ENCODE measurements at places on chromosomes 2 and 18. TPM values are rescaled to one million over a fixed set of nuclear protein-coding genes. Genes with fewer than 3 reads are reported as not detected.
A peak's percentile ranks its signal among the peaks of the same experiment; 100 is the strongest.

- DNase-seq = no peak
Observed at GRCh38 chr2:134640494-134640893, 78.3 kb downstream of the TMEM163 start.

GRCh38 chr2:38713338-38713737 is 37.8 kb downstream of the SRSF7 start:
- DNase-seq = no peak

DNA sequence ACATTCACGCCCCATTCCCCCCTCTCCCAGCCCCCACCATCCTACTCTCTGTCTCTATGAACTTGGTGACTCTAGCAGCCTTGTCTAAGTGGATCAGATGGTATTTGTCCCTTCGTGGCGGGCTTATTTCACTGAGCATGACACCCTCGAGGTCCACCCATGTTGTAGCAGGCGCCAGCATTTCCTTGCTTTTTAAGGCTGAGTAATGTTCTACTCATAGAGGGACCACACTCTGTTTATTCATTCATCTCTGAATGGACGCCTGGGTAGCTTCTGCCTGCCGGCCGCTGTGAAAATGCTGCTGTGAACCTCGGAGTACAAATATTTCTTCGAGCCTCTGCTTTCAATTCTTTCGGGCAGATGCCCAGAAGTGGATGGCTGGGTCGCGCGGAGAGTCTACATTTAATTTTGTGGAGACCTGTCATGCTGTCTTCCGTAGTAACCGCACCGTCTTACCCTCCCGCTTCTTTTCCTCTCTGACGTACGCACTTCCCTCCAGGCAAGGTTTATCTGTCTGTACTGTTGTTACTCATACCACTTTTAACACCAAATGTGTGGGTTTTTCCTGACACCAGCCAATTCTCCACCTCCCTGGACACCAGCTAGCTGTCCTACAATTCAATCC is 5.6 kb downstream of the CROCC2 start:
- no peak for DNase-seq

GRCh38 chr2:222782201-222782730 is 78.6 kb upstream of the ACSL3 start:
- DNase-seq = no peak

- no peak for DNase-seq
Observed at GRCh38 chr2:61214171-61214570, 52.2 kb downstream of the C2orf74 start.

- DNase-seq = no peak
Observed at GRCh38 chr2:225558399-225559071, 159.0 kb downstream of the NYAP2 start.

DNA sequence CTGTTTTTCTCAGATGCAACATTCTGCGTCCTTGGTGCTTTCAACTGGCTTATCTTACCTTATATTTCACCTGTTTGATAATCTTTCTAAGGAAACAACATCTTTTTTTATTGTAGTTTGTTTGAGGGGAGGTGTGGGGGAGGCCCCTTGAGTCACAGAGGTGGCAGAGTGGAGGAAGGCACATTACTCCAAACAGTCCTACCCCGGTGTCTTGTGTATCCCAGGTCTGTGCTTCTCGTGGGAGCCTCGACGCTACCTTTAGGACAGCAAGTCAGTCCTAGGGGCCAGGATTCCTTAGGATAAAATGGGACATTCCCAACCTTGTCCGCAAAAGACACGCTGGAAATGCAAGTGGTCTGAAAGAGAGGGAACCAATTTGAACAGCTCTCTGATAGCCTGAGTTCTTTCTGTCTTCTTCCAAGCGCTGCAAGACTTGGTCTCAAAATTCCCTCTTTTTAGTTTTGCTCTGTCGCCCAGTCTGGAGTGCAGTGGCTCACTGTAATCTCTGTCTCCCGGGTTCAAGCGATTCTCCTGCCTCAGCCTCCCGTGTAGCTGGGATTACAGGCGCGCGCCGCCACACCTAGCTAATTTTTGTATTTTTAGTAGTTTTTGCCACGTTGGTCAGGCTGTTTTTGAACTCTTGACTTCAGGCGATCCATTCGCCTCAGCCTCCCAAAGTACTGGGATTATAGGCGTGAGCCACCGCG is 4.0 kb downstream of the GATA6 start:
- no peak for DNase-seq

- no peak for DNase-seq
Observed at GRCh38 chr2:232377841-232378734, 463 bp upstream of the ALPP start.

DNA sequence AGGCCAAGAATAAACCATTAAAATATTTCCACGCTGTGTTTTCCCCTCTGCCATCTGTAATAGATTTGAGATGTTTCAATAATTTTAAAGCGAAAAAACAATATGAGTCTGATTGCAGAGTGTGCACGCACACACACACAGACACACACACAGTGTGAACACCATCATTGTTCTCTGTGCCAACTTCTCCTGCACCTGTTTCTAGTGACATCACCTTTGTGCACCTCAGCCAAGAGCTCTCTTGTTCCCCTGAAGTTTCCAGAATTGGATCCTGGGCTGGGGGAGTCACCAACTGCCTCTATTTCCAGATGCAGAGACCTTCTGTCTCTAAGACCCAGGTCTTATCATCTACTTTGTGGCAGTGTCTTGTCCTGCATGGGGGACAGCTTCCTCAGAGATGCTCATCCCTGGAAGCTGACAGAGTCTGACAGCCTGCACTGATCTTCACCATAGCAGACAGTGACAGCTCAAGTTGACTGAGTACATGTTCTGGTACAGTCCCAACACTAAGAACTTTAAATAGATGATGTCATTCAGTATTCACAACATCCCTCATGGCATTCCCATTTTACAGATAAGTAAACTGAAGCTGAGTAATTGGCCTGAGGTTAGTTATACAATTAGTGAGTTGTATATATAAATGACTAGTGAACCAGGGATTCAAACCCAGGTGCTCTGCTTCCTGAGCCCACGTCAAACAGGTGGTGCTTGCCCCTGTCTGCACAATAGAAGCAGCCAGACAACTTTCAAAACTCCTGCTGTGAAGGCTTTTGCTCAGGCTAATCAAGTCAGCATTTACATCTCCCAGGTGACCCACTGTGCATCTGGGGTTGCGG is 39.4 kb downstream of the ACOXL start:
- no peak for DNase-seq

DNA sequence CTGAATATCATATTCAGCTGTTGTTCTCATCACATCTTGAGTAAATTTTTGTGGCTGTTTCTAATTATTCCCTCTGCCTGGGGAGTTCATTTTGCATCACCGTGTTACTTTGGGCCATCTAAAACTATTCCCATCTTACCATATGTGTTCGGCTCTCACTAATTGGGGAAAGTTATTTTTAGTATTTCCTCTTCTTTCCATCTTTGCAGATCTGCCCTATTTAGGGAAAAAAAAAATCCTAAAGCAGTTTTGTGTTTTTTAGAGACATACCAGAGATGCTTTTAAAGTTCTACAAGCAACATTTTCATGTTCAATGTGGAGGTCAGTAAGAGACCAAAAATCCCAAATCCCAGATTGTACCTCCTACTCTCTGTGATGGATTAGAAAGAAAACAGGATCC is 111.3 kb upstream of the NDUFV2 start:
- DNase-seq = no peak

DNA sequence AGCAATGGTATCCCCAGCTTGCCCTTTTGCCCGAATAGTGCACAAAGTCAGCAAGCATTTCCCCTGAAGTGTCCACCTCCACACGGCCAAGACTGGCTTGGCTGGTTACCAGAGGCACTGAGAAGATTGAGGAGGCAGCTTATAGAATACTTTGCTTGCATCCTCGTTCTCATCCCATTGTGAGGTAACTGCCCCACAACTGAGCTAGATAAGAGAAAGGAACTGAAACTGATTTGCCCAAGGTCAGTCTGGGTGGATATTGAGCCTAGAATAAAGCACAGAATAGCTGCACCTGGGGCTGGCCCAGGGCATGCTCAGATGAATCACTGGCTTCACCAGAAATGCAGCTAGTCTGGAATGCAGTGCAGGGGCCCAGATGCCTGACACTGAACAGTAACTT is 32.7 kb upstream of the MAP4K3 start:
- DNase-seq = no peak

DNA sequence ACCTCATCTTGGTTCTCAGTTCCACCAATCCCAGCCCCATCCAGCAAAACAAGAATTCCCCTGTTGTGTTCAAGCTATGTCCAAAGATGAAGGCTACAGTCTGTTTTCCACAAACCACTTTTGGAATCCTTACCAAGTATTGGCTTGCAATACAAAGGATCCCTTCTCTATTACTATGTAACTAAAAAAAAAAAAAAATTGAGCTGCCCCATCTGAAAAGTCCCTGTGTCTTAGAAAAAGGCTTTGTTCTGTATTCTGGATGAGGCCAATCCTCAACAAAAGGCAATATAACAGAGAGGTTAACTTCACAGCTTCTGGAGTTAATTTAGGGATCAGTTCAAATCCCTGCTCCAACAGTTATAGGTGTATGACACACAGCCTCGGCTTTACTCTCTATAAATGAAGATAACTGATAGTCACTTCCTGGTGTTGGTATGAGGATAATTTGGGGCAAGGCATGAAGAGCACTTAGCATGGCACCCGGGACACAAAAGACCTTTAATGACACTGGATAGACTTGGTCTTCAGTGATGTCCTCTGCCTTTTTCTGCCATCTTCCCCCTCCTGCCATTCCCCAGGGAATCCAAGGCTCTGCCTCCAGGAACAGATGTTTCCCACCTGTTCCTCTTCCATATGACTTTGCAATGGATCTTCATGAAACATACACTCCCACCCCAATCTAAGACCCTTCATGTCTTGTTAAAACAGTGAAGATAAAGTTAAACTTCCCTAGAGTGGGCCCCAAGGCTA is 61.2 kb upstream of the ATL2 start:
- no peak for DNase-seq

GRCh38 chr2:128445523-128445900 is 126.8 kb upstream of the HS6ST1 start:
- no peak for DNase-seq

GRCh38 chr2:229660951-229661350 is 53.4 kb downstream of the DNER start:
- DNase-seq = no peak

DNA sequence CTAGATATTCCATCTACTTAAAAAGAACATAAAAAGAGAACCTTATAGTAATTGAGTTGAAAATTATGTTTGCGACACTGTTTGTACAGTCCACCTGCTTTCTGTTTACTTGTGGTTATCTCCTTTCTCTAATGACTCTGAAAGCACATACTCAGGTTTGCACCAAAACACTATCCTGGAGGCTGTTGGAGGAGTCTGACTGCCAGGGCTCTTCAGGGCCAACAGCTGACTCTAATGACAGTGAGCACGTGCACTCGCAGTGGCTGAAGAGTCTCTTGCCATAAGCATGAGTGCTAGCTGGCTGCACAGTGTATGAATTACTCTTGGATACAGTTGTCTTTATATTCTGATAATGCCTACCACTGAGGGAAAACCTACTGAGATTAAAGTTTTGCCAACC is 16.7 kb upstream of the GLS start:
- no peak for DNase-seq

- peak; percentile 32 for DNase-seq
Observed at GRCh38 chr2:32750880-32751279, 123.0 kb downstream of the TTC27 start.

- no peak for DNase-seq
Observed at GRCh38 chr2:71502941-71503738, 49.8 kb downstream of the DYSF start.

FOXD4L1 gene
- 0.13 TPM for polyA plus RNA-seq

CAVIN2 gene
- 1.5 TPM for polyA plus RNA-seq

DSG1 gene
- not detected for polyA plus RNA-seq

ZC3H6 gene
- 0.86 TPM for polyA plus RNA-seq

ADNP2 gene
- 4.6 TPM for polyA plus RNA-seq

NEU2 gene
- polyA plus RNA-seq = not detected

MCM6 gene
- 18.9 TPM for polyA plus RNA-seq

SCN3A gene
- polyA plus RNA-seq = 0.33 TPM

KCTD1 gene
- 12.8 TPM for polyA plus RNA-seq
